Glomerular endothelial cell (primary cell): ENCODE measurements at places on chromosomes 1 and 21. TPM values are rescaled to one million over a fixed set of nuclear protein-coding genes. Genes with fewer than 3 reads are reported as not detected.

Gene CCDC17
- 0.82 and 1.9 TPM in 2 replicates for total RNA-seq

Gene TNFRSF4
- total RNA-seq = 5.6 and 58.5 TPM in 2 replicates

Gene PODN
- total RNA-seq = 0.24 and 2.5 TPM in 2 replicates

Gene CHIA
- not detected in 2 replicates for total RNA-seq

Gene ADAM30
- not detected in 2 replicates for total RNA-seq

Gene FAM78B
- not detected in 2 replicates for total RNA-seq

Gene LORICRIN
- total RNA-seq = not detected in 2 replicates

Gene KRTAP21-2
- total RNA-seq = not detected in 2 replicates

Gene TNFSF18
- 59.4 and 224 TPM in 2 replicates for total RNA-seq

Gene SLC2A5
- 0.18 TPM in 1 of 2 replicates, not detected in the other for total RNA-seq

Gene PMVK
- 8.1 and 11.6 TPM in 2 replicates for total RNA-seq

Gene ANGPTL3
- not detected in 2 replicates for total RNA-seq

Gene GPR25
- total RNA-seq = not detected in 2 replicates

Gene LINGO4
- total RNA-seq = not detected in 2 replicates

Gene BNIPL
- total RNA-seq = not detected in 2 replicates

Gene NR5A2
- 18.1 and 27.9 TPM in 2 replicates for total RNA-seq

Gene NBPF3
- 10.0 and 13.9 TPM in 2 replicates for total RNA-seq

Gene ACTRT2
- not detected in 2 replicates for total RNA-seq

Gene CD5L
- not detected in 2 replicates for total RNA-seq

Gene ELOVL1
- total RNA-seq = 89.4 and 95.9 TPM in 2 replicates

Gene FLG2
- not detected in 2 replicates for total RNA-seq

Gene IL10
- not detected in 2 replicates for total RNA-seq

Gene SYT6
- not detected in 2 replicates for total RNA-seq

Gene S100A3
- 6.8 and 6.9 TPM in 2 replicates for total RNA-seq

Gene TCHH
- under 0.01 and 0.12 TPM in 2 replicates for total RNA-seq

Gene MTARC1
- total RNA-seq = 0.93 and 2.1 TPM in 2 replicates

Gene NFASC
- total RNA-seq = 0.06 TPM in 1 of 2 replicates, not detected in the other

Gene OR2L13
- total RNA-seq = not detected in 2 replicates

Gene DTL
- total RNA-seq = 3.2 and 8.0 TPM in 2 replicates

Gene IVL
- not detected in 2 replicates for total RNA-seq

Gene CTXND2
- total RNA-seq = not detected in 2 replicates

Gene DNAJC28
- total RNA-seq = 0.24 and 1.8 TPM in 2 replicates

Gene TNFRSF18
- 0.58 TPM in 1 of 2 replicates, not detected in the other for total RNA-seq

Gene CAPN8
- not detected in 2 replicates for total RNA-seq

Gene MYOC
- 0.29 TPM in 1 of 2 replicates, not detected in the other for total RNA-seq

Gene GPR52
- total RNA-seq = 2.9 TPM in 1 of 2 replicates, not detected in the other

Gene HLX
- total RNA-seq = 27.3 and 30.4 TPM in 2 replicates

Gene PLA2G2F
- not detected in 2 replicates for total RNA-seq

Gene FAM163A
- 0.44 and 1.5 TPM in 2 replicates for total RNA-seq

Gene GBP7
- not detected in 2 replicates for total RNA-seq

Gene TIE1
- 479 and 640 TPM in 2 replicates for total RNA-seq

Gene SLAMF7
- total RNA-seq = not detected in 2 replicates

Gene LCE1C
- not detected in 2 replicates for total RNA-seq

Gene RTCA
- 28.4 and 35.1 TPM in 2 replicates for total RNA-seq

Gene LIPI
- not detected in 2 replicates for total RNA-seq

Gene SPATA46
- total RNA-seq = not detected in 2 replicates

Gene SELL
- 0.05 and 0.88 TPM in 2 replicates for total RNA-seq

Gene APOBEC4
- total RNA-seq = not detected in 2 replicates

Gene ESRRG
- total RNA-seq = 0.23 and 0.44 TPM in 2 replicates

Gene TNFSF4
- total RNA-seq = 11.7 and 47.3 TPM in 2 replicates

Gene MX2
- 1.0 and 12.4 TPM in 2 replicates for total RNA-seq

Gene PRKAA2
- 1.3 and 1.8 TPM in 2 replicates for total RNA-seq

Gene GPR157
- total RNA-seq = 1.8 and 3.4 TPM in 2 replicates

Gene AMY2A
- not detected in 2 replicates for total RNA-seq

Gene GSTM2
- 1.9 and 6.2 TPM in 2 replicates for total RNA-seq

Gene SPRR1A
- not detected in 2 replicates for total RNA-seq

Gene KCNK1
- total RNA-seq = 0.70 and 1.7 TPM in 2 replicates

Gene SH2D5
- 2.3 and 3.2 TPM in 2 replicates for total RNA-seq

Gene GCSAML
- total RNA-seq = not detected in 2 replicates
